Frontal cortex (tissue), 4 donors: ENCODE measurements at places on chromosomes 4 and X. TPM values are rescaled to one million over a fixed set of nuclear protein-coding genes. Genes with fewer than 3 reads are reported as not detected.

The MTMR8 gene
- total RNA-seq, result 4.5 TPM

The NBDY gene
- total RNA-seq, result 8.6 TPM

The P2RY4 gene
- total RNA-seq, result not detected

The CXCL6 gene
- 0.41 TPM for total RNA-seq

The TRIM61 gene
- total RNA-seq, result 1.6 TPM

The AGA gene
- total RNA-seq, result 8.2 TPM

DNA sequence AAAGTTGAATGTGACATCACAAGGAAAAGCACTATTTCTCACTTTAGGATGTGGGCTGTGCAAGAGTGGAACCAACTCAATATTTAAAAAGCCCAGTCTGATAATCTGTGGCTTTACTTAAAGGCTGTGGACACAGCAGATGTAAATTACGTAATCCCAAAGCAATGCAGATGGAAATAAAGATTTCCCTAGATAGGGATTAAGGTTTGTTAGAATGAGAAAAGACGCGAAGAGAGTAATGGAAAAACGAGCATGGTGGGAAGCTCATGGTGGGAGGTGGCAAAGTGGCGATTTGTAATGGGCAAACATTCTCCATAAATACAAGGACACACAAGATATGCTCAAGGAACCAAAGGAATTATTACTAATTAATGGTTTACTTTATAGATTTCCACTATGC lies 985.5 kb downstream of the FSTL5 start:
- DNase-seq, result no peak

GRCh38 chrX:50114113-50114512 lies 86.7 kb downstream of the AKAP4 start:
- no peak for DNase-seq

- no peak for DNase-seq
Observed at GRCh38 chr4:145762719-145763118, 82.8 kb downstream of the C4orf51 start.

- DNase-seq, result no peak
Observed at GRCh38 chr4:154946113-154946512, 165.0 kb downstream of the RBM46 start.

DNA sequence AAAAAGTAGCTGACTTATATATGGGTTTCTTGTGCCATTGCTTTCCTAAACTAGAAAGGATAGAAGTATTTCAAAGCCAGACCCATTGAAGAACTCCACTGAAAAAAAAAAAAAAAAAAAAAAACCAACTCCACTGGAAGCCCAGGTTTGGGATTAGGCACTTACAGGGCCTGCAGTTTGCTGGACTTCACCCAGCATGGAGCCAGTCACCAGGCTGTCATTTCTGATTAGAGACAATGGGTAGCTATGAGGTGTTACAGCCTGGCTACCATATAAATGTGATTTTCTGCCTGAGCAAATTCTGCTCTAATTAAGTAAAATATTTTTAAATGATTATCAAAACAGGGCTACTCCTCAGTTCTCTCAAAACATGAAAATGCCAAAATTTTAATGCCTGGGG lies 49.5 kb downstream of the HS6ST2 start:
- DNase-seq, result no peak

- DNase-seq, result no peak
Observed at GRCh38 chr4:76283900-76284299, 22.6 kb upstream of the STBD1 start.

GRCh38 chrX:47235691-47236103 lies 2.9 kb downstream of the USP11 start:
- DNase-seq, result no peak

DNA sequence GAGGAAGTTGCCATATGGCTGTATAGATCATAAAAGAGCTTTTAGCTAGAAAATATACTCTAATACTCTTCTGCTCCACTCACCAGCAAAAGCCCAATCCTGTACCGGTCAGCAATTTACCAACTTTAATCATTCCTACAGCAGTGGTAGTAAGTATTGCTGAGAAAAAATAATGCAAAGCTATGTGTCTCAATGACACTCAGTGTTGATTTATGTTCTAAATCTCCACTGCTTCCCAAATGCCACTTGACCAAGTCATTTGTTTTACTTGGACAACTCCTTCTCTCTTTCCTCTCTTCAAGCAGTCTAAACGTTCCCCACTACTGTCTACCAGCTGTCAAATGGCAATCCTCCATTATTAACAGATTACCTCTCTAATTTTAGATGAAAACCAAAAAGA lies 201.8 kb upstream of the GK2 start:
- DNase-seq, result no peak

GRCh38 chr4:153490985-153491483 lies 24.9 kb downstream of the TMEM131L start:
- no peak for DNase-seq

GRCh38 chrX:68698942-68699341 lies 51.5 kb downstream of the STARD8 start:
- no peak for DNase-seq

GRCh38 chr4:139171876-139172691 lies 4.9 kb downstream of the ELF2 start:
- no peak for DNase-seq
